ENCODE measurements at places on chromosomes 12 and 14.

GRCh38 chr12:101804409-101804808, 26.4 kb downstream of the GNPTAB start:
- DNase-seq: no peak

- no peak for DNase-seq
Measured at GRCh38 chr12:95339086-95339788, 121.6 kb downstream of the VEZT start.

GRCh38 chr12:77406219-77406905, 341.0 kb upstream of the E2F7 start:
- DNase-seq: no peak

DNA sequence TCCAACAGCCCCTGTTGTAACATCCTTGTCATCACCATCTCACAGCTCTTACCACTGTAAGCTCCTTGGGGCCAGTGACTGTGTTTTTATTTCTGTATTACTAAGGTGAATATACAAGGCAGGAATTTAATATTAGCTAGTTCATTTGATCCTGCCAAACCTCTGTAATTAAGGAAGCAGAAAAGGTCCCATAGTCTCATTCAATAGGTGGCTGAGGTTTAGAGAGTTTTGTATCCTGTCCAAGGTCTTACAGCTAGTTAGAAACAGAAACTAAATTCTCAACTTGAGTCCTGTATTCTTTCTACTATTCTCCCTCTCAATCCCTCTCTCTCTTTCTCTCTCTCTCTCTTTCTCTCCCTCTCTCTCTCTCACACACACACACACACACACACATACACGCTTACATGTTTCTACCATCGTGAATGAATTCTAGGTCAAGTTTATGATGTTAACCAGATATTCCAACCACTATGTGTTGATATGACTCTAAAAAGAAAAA, 543 bp upstream of the GLIPR1 start:
- DNase-seq: no peak

Measured in stimulated activated CD8-positive, alpha-beta memory T cell treated with anti-CD3 and anti-CD28 coated beads, Interleukin-15, amount 100 ng/mL, for 4 hours (primary cell).